ENCODE measurements at places on chromosomes 5 and 9.
A peak's percentile ranks its signal among the peaks of the same experiment; 100 is the strongest.

- peak; percentile 3 for DNase-seq
Observed at GRCh38 chr9:19967216-19967887, 178.5 kb upstream of the SLC24A2 start.

DNA sequence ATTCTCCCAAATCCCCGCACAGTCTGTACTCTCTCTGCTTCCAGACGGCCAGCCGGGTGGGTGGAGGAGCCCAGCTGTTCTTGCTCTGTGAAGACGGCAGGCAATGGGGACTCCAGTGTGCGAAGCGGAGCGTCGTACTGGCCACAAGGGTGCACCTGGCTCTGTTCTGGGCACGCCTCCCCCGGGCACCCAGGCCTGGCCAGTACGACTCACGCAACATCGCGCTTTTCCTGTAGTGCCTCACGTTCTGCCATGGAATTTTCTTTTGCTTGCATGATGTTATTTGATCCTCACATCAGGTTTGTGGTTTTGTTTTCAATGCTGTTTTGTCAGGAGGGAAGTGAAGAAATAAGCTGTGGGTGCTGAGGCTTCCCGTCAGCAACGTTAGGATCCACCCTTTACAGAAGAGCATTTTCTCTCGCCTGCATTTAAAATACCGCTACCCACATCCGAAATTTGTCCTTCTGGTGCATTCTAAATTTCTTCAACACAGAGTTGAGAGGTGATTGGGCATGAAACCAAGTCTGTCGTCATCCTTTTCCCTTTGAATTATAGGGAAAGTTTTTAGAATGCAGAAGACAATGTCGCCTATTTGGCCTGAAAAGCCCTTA, 311.7 kb downstream of the TRIM36 start:
- DNase-seq, result no peak

- no peak for DNase-seq
Observed at GRCh38 chr5:32645246-32645645, 59.9 kb downstream of the SUB1 start.

- no peak for DNase-seq
Observed at GRCh38 chr5:170425731-170426130, 36.6 kb upstream of the KCNMB1 start.

- no peak for DNase-seq
Observed at GRCh38 chr5:62376064-62376463, 27.6 kb downstream of the DIMT1 start.

All from NAMALWA (cell line).